Endothelial cell of umbilical vein (primary cell): ENCODE measurements at places on chromosomes 3 and 15. TPM values are rescaled to one million over a fixed set of nuclear protein-coding genes. Genes with fewer than 3 reads are reported as not detected.

XCR1 gene
- not detected in 2 replicates for total RNA-seq

RHCG gene
- total RNA-seq, result not detected in 2 replicates

CD86 gene
- not detected in 2 replicates for total RNA-seq

HEXA gene
- total RNA-seq, result 100 and 108 TPM in 2 replicates

GPR156 gene
- total RNA-seq, result 0.25 and 0.27 TPM in 2 replicates

MYL3 gene
- total RNA-seq, result not detected in 2 replicates

GABRR3 gene
- not detected in 2 replicates for total RNA-seq

KCNH8 gene
- not detected in 2 replicates for total RNA-seq

GCNT3 gene
- not detected in 2 replicates for total RNA-seq

KLF15 gene
- total RNA-seq, result 1.4 and 3.0 TPM in 2 replicates

C3orf85 gene
- total RNA-seq, result not detected in 2 replicates

IL12A gene
- total RNA-seq, result 1.5 and 1.7 TPM in 2 replicates

FETUB gene
- not detected in 2 replicates for total RNA-seq

EFHB gene
- total RNA-seq, result 0.82 and 0.99 TPM in 2 replicates

MORC1 gene
- not detected in 2 replicates for total RNA-seq

CACNA1D gene
- not detected in 2 replicates for total RNA-seq
